ENCODE measurements at places on chromosomes 7 and 10.

DNA sequence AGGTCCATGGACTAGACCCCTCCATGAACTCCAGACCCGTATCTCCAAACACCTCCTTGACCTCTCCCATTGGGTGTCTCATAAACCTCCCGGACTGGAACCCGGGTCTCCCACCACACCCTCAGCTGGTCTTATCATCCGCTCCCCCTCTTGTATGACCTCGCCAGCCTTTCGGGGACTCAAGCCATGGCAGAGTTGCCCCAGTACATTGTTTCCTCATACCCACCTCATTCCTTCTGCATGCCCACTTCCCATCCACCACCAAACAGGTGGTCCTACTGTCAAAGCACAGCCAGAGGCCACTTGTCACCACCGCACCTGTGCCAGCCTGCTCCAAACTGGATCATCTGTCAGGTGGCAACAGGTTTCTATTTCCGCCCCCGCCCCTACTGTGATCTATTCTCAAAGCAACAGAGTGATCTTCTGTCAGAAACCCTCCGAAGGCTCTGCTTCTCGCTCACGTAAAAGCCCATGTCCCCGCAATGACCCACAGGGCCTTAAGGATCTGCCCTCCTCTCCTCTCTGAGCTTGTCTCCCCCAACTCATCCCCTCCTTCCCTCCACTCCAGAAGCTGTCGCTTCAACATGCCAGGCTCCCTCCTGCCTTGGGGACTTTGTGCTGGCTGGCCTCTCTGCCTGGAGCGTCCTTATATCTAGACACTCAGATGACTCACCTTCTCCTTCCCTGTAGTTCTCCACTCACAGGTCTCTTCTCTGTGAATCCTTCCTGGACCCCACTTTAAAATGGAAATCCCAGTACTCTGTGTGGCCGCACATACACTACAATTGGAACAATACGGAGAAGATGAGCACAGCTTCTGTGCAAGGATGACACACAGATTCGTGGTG is 22.8 kb upstream of the PRKAG2 start:
- ATAC-seq: no peak

- ATAC-seq: no peak
Measured at GRCh38 chr7:27688646-27689045, 26.0 kb upstream of the HIBADH start.

DNA sequence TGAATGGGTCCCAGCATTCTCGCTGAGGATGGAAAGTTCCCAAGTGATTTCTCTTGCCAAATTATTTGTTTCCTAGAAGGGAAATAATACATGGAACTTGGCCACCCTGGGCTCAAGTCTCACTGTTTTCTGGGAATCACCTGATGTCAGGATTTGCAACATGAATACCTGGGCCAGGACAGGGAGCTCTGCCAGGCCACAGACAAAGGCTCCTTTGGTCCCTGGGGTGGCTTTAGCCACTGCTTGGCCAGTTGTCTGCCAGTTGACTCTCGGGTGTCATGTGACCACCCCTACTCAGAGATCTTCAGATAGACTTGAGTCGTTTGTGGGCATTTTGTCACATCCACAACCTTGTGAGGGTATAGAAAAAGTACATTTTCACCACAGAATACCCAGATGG is 258.0 kb upstream of the HABP2 start:
- no peak for ATAC-seq

DNA sequence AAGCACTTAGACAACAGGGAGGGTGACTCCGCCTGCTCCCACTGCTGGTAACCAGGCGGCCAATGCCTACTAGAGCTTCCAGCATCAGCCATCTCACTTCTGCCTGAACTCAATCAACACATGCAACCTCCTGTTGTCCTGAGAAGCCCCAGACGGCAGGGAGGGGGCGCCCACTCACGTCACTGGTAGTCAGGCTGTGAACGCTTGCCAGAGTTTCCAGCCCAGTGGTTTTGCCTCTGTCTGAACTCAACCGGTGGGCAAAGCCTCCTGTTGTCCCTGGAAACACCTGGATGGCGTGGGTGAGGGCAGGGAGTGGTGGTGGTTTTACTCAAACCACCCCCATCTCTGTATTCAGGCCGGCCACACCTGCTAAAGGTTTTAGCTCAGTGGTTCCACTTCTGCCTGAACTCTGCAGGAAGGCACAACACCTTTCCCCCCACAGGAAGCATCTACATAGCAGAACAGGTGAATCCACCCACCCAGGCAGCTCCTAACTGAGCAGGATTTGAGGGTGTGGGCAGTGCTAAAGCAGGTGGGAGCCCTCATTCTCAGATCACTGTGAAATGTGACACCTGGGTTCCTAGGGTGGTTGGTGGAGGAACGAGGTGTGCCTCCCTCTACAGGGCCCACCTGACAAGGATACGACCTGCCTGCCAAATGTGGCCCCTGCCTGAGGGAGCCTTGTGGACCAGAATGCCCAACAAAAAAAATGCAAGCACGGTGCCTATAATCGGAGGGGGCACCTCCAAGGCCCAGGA is 563.0 kb upstream of the SEMA3D start:
- no peak for ATAC-seq

DNA sequence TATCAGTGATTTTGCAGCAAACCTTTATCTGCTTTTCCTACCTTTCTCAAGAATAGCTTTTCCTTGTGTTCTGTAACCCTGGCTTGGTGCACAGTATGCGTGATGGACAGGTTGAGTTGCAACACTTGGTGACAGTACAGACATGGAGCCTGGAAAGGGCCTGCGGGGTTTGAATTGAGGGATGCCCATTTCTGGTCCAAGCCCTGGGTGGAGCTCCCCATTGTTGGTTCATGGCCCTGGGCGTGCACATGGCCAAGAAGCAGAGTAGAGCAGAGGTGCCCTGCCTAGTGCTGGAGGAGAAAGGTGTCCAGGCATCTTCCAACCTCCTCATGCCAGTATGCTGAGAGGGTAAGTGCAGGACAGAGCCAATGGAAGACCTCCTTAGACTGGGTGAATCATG is 106.6 kb upstream of the MKLN1 start:
- no peak for ATAC-seq

- no peak for ATAC-seq
Measured at GRCh38 chr7:116706668-116707126, 34.7 kb downstream of the MET start.

DNA sequence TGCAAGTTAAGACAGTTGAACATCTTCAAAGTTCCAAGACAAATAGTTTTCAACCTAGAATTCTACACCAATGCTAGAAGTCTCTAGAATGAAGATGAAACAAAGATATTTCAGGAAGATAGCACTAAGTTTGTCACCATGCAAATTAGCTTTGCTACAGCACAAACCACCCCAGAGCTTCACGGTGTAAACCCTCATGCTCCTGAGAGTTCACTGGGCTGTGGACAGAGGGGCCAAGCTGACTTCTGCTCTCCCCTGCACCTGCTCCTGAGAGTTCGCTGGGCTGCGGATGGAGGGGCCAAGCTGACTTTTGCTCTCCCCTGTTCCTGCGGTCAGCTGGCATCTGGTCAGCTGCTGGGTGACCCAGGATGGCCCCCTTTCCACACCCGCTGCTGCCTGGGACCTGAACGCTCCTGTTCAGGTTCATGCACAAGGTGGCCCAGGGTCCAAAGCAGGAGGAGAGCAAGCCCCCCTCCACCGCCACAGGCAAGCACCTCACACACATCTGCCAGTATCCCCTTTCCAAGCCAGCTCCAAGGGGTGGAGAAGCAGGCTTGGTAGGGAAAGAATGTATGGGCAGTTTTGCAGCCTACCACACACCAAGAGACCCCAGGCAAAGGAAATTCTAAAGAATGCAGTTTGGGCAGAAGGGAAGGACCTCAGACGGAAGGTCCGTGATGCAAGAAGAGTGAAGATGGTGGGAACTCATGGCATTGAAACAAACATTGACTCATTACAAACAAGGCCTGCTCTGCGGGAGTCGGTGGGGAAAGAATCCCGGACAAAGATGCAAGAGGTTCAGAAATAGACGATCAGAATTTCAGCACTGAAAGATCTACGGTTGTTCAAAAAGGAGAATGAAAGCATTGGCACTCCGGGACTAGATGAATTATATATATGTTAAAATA is 137.8 kb upstream of the PPP2R2D start:
- no peak for ATAC-seq

GRCh38 chr7:115260381-115260780 is 338.5 kb downstream of the MDFIC start:
- no peak for ATAC-seq

GRCh38 chr7:39621784-39622411 is 1.5 kb upstream of the RALA start:
- no peak for ATAC-seq

GRCh38 chr7:116493449-116493848 is 6.1 kb upstream of the CAV2 start:
- no peak for ATAC-seq

GRCh38 chr7:20141666-20142065 is 75.5 kb downstream of the MACC1 start:
- ATAC-seq: no peak

GRCh38 chr7:55254242-55254595 is 110.9 kb upstream of the LANCL2 start:
- ATAC-seq: no peak

- peak; percentile 82 for ATAC-seq
Measured at GRCh38 chr10:99976886-99977665, 32.7 kb downstream of the DNMBP start.

- no peak for ATAC-seq
Measured at GRCh38 chr10:23557777-23558176, 118.9 kb downstream of the OTUD1 start.

GRCh38 chr7:98374285-98374680 is 26.6 kb downstream of the BAIAP2L1 start:
- ATAC-seq: no peak

- ATAC-seq: no peak
Measured at GRCh38 chr7:50267525-50268041, 36.9 kb upstream of the IKZF1 start.

DNA sequence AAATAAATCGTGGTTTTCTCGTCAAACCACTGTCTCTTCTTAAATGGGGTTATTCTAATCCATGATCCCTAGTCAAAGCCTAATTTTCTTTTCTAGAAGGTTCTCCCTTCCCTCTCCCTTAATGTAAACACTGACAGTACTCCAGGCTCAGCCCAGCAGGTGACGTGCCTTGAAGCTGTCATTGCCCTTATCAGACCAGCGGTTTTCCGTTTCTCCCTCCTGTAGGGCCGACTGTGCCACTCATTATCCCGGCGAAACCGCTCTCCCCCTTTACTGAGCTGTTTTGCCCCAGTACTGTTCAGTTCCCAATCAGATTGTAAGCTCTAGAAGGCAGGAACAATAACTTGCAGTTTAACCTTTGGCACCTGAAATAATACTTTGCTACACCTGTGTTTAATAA is 153.5 kb upstream of the RHEB start:
- no peak for ATAC-seq

DNA sequence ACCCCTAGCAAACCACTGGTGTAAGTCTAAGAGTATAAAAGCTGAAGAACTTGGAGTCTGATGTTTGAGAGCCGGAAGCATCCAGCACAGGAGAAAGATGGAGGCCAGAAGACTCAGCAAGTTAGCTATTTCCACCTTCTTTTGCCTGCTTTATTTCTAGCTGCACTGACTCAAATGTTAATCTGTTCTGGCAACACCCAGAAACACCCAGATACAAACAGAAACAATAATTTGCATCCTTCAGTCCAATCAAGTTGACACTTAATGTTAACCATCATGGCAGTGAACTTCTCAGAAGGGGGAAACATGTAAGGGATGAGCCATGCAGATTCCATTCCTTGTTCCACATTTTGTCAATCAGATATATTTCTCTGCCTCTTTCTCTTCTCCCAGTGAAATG is 101.8 kb upstream of the FERD3L start:
- ATAC-seq: no peak

GRCh38 chr7:45691155-45691656 is 117.0 kb downstream of the ADCY1 start:
- ATAC-seq: no peak

- ATAC-seq: no peak
Measured at GRCh38 chr7:50327443-50327842, 22.9 kb downstream of the IKZF1 start.

GRCh38 chr7:3778345-3778744 is 477.3 kb downstream of the SDK1 start:
- ATAC-seq: no peak

- ATAC-seq: peak; percentile 89
Measured at GRCh38 chr7:117873310-117874190, at the start of gene CTTNBP2. TSS of gene CTTNBP2 (minus strand) at chr7:117873441. CDS start at chr7:117873415, 26 bp downstream.

DNA sequence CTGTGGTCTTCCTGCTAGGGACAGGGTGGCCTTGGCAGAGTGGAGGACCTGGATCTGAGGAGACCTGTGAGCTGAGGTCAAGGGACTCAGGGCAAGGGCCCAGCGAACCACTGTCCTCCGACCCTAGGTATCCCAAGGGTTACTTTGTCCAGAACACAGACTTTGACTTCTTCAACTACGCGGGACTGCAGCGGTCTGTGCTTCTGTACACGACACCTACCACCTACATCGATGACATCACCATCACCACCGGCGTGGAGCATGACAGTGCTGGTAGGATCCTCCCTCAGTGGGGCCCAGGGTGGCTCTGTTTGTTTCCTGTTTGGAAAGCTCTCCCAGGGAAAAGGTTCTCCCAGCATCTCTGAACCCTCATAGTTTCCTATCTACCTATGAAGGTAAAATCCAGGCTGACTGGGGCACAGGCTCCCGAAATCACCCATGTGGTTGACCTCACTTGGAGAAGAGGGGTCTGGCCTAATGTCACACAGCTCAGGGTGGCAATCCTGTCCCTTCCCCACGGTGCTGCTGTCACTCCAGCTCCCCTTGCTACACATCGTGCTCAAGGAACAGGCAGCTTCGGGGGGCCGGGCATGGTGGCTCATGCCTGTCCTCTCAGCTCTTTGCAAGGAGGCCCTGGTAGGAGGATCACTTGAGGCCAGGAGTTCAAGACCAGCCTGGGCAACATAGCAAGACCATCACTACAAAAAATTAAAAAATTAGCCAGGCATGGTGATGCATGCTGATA is 57.6 kb downstream of the ZNF727 start:
- ATAC-seq: no peak

DNA sequence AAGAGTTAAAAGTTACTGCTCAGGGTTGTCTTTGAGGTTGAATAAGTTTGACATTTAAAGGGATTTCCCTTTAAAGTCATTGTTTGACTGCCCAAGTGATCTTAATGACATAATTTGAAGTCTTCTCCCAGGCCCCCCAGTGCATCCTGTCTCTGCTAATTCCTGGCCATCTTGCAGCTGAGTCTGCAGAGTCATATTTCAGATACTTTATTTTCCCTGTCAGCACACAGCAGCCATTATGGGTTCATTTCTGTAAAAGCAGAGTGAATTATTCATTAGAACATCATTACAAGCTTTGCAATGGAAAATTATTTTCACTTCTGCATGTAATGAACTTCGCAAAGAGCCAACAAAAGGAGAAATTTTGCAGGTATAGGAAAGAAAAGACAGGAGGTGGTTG is 536.6 kb downstream of the GALNT17 start:
- no peak for ATAC-seq

- no peak for ATAC-seq
Measured at GRCh38 chr7:42605406-42606192, 306.3 kb downstream of the C7orf25 start.

GRCh38 chr10:119749455-119749854 is 23.6 kb downstream of the INPP5F start:
- ATAC-seq: no peak

GRCh38 chr7:30864101-30864500 is 47.6 kb upstream of the AQP1 start:
- ATAC-seq: no peak
